ENCODE measurements at places on chromosomes 4 and X. TPM values are rescaled to one million over a fixed set of nuclear protein-coding genes. Genes with fewer than 3 reads are reported as not detected.

- DNase-seq: no peak
These were observed 13.9 kb downstream of the WDR1 start for GRCh38 chr4:10102474-10103332.

DNA sequence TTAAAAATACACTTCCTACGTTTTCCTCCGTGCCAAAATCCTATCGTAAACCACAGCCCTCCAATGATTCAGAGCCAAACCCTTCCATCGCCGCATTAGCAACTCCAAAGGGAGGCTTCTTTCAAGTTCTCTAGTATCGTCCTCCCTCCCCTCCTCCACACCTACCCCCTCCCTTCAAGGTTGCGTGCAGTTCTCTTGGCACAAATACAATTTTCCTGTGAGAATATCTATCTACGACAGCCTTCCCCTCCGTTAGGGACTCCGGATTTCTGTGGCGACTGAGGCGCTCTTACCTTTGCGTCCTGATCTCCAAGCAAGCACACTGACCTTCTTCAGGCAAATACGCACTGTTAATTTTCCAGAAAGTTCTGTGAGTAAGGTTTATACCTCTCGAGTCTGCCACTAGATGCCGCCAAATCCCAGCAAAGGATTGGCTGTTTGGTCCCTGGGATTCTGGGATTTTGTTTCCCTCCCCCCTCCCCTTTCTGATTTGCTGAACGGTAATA, 1.2 kb upstream of the MORF4L2 start:
- peak; percentile 56 for DNase-seq

The PHEX gene
- total RNA-seq: 0.41 TPM

- DNase-seq: no peak
These were observed 2.1 kb upstream of the SLC25A6 start for GRCh38 chrX:1393871-1394615.

The CNGA1 gene
- total RNA-seq: not detected

GRCh38 chrX:152821145-152821765, 9.3 kb downstream of the CETN2 start:
- no peak for DNase-seq

DNA sequence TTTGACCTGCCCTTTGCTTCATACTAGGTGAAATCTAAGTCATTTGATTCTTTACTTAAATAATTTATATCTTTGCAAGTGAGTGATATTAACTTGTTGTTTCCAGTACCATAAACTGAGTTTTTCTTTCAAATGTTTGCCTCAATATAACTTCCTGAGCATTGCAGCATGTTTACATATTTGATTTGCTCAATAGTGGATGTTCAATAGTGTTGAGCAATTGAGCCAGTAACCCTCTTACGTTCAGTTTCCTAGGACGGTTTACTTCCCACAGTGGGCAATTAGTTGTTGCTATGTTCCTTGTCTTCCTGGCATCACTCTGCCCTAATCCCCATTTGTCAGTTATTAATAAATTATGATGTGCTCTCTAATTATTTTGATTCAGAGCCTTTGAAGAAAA, 278.5 kb downstream of the EPHA5 start:
- no peak for DNase-seq

The CYTL1 gene
- 154 TPM for total RNA-seq

- DNase-seq: no peak
These were observed 203.4 kb downstream of the MAML3 start for GRCh38 chr4:139950568-139950967.

DNA sequence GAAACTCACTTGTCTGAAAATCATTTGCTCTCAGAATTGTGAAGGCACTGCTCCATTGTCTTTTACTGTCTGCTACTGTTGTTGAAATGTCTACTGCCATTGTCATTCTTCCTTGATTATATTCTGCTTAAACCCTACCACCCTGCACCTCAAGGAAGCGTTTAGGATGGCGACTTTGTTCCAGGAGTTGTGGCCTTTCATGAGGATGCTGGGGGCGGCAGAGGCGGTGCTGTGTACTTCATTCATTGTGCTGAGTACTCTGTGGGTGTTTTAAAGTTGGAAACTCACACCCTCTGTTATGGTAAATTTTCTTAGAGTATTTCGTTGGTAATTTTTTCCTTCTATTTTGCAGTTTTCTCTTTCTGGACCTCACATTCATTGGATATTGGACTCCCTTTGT, 258.9 kb downstream of the TENM3 start:
- DNase-seq: no peak

DNA sequence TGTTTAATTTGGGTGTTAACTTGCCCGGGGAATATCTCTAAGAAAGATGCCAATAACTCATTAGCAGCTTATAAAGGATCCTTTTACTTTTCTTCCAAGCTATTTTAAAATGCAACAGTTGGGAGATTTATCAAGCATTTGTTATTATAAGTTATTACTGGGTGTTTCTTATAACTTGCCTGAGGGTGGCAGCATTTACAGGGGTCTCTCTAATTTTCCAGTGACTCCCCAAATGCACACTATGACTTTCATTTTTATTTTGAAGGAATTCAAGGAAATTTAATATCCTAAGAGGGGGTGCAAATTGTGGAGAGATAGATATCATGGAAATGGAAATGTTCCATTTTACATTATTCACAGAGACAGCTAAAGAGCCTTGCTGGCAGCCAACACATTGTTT, 138.0 kb downstream of the PDGFRA start:
- no peak for DNase-seq

The NKX1-1 gene
- total RNA-seq: not detected

DNA sequence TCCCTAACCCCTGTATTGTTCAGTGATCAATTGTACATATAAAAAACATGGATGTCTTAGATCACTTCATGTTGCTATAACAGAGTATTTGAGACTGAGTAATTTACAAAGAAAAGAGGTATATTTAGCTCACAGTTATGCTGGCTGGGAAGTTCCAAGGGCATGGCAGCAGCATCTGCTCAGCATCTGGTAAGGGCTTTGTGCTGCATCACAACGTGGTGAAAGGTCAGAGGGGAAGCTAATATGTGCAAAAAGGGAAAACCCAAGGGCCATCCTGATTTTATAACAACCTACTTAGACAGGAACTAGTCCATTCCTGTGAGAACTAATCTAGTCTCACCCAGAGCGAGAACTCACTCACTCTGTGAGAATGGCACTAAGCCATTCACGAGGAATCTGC, 128.2 kb upstream of the OTUD4 start:
- DNase-seq: no peak

The C4orf36 gene
- total RNA-seq: not detected

The CCDC110 gene
- 0.41 TPM for total RNA-seq

- no peak for DNase-seq
These were observed 10.0 kb upstream of the LNX1 start for GRCh38 chr4:53601251-53601764.

The DGAT2L6 gene
- not detected for total RNA-seq

DNA sequence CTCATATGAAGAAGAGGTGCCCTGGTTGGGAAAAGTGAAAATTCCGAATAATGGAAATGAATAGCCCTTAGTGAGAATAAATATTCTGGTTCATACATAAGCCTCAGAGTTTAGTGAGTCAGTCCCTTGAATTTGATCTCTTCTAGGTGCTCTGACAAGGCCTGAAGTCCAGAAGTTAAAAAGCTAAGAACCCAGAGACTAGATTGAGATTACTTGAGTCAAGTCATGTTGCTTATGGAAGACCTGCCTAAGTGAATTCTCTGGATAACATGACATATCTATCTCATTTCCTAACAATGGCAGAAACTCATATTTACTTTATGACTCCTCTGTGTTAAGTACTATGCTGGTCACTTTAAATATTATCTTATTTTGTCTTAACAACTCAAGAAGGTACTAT, 10.5 kb upstream of the PRSS48 start:
- DNase-seq: no peak

The HS3ST1 gene
- total RNA-seq: 0.87 TPM

- no peak for DNase-seq
These were observed 47.2 kb downstream of the EDNRA start for GRCh38 chr4:147528054-147528453.

GRCh38 chr4:19752599-19752998, 499.1 kb upstream of the SLIT2 start:
- no peak for DNase-seq

DNA sequence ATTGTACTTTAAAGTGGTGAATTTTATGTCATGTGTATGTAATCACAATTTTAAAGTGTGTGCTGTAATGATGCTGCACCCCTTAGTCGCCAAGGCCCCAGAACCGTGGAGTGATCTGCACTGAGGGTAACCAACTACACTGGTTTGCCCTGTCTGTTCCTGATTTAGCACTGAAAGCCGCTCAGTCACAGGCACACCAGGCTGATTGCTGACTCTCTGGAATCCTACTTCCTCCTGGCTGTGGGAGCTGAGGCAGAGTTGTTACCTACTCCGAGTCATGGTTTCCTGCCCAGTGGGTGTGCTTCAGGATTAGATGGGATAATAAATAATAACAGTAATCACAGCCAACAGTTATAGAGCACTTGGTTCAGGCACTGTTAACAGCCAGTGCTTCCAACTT, 645.4 kb downstream of the BCOR start:
- DNase-seq: no peak

- DNase-seq: no peak
These were observed 62.8 kb downstream of the FAM193A start for GRCh38 chr4:2599304-2599654.

DNA sequence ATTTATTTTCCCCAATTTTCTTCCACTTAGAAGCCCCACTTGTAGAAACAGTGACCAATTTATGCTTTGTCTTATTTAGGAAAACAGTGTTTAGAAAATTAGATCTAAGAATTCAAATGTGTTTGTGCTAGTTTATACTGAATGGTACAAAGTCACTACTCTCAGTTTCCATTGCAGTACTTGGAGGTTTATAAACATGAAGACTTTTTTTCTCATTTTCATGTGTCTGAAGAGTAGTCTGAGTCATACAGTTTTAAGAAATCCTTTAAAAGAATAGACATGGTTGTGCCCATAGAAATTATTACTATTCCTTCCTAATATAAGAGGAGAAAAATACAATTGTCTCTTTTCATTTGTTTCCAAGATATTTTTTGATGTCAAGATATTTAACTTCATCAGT, 458.7 kb downstream of the NAF1 start:
- no peak for DNase-seq

- DNase-seq: no peak
These were observed 150.1 kb upstream of the NUDT10 start for GRCh38 chrX:51182545-51182944.

DNA sequence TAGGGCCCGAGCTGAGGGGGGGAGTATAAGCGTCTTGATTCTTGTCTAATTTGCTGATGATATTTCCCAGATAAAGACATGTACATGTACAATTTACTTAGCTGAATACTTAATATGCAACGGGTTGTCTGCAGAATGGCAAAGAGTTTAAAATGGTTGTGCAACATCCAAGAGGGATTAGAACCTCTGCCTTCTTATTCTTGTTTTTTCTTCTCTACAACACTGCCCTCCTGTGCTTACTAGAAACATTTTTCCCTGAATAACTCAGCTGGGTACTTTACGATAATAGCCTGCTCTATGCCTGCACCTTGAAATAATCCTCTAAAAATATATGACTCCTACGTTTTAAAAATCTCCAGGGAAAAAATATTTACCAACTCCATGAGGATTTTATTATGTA, 41.8 kb downstream of the INTS12 start:
- DNase-seq: no peak

DNA sequence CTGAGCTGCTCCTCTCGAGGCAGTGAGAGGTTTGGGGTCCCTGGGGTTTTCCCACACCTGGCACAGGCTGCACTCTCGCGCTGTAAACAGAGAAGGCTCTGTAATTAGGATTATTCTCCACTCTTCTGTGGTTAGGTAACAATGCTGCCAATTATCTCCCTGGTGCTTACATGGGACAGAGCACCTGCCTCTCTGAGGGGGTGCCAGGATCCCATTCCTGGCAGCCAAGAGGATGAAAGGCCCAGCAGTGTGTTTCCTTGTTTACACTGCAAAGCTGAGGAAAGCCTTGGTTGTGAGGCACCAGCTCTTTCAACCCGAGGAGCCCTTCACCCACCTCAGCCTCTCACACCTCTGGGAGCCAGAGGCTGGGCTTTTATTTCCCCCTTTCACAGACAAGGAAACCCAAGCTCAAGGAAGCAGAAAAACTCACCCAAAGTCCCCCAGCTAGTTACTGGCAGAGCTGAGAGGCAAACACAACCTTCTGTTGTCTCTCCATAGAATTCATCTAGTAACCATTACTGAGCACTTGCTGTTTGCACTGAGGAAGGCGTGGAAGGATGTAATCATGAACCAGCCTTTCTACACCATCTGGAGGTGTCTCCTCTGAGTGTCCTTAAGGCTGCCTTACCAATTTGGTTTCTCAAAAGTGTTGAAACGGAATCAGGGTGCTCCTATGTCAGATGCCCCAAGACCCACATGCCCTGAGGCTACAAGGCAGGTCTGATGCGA, 39.7 kb upstream of the PROM1 start:
- no peak for DNase-seq

- DNase-seq: no peak
These were observed 233.8 kb downstream of the ENOX2 start for GRCh38 chrX:130669233-130669632.

The FBXW7 gene
- total RNA-seq: 23.8 TPM

DNA sequence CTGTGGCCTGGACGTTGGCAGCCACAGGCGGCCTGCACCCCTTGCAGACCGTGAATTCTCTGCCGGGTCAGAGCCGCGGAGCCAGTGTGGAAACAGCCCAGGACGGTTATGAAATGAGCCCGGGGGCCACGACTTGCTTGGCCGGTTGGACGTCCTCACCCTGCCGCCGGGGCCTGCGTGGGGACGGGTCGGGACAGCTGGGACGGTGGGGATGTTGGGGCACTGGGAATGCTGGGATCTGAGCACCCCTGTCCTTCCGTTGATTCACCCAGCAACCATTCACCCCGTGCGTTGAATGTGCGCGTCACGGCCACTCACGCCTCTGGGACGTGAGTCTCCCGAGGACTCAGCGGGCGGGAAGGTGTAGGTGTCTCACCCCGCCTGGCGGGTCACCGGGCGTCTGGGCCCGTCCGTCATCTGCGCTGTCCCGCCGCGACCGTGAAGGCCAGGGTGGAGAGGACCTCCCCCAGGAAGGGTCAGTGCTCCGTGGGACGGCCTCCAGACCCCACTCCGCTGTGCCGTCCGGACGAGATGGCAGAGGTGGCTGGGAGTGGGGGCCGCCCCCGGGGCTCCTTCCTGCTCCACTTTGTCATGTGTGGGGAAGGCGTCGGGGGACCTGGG, 4.5 kb upstream of the PLCXD1 start:
- no peak for DNase-seq

GRCh38 chrX:48751343-48751742, 10.2 kb upstream of the GLOD5 start:
- no peak for DNase-seq

The C4orf50 gene
- total RNA-seq: not detected

The POU4F2 gene
- not detected for total RNA-seq

DNA sequence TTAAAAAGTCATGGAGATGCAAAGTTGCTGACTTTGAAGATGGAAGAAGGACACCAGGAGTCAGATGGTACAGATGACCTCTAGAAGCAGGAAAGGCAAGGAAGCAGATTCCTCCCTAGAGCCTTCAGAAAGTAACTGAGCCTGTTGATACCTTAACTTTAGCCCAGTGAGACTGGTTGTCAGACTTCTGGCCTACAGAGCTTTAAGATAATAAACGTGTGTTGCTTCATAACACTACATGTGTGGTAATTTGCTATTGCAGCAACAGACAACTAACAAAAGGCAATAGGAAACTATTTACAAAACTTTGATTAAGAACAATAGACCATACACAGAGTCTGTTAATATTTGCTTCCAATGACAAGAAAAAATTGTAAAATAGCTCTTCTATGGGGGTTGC, 102.0 kb upstream of the USP38 start:
- no peak for DNase-seq

The ARHGEF6 gene
- 11.6 TPM for total RNA-seq

GRCh38 chrX:103538728-103539127, 19.4 kb upstream of the RAB40A start:
- DNase-seq: no peak
